ENCODE measurements at places on chromosomes 7 and 10.

DNA sequence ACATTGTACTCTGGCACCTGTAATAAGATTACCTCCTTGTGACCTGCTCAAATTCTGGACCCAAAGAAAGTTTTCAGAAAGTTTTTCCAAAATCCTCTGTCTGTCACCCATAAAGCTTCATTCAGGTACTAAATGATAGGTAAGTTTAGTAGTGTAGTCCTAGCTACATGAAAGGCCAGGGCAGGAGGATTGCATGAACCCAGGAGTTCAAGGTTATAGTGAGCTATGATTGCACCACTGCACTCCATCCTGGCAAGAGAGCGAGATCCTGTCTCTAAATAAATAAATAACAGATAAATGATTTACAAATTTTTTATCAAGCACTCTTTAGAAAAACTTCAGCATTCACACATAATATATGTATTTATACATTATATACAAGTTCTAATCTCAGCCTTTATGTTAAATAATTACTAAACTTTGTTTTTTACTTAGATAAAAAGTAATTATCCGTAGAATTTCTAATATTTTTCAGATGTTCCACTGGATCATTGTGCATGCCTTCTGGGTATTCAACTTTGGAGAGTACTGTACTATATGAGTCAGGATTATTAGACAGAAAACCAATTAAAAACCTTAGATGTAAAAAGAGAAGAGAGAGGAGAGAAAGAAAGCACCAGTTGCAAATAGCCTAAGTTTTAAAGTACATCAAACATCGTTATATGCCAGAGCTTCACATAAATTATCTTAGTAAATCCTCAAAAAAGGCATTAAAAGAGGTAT, 363.0 kb downstream of the LRRTM3 start:
- no peak for DNase-seq

GRCh38 chr10:14875941-14876340, 2.7 kb upstream of the SUV39H2 start:
- no peak for DNase-seq

GRCh38 chr7:152617056-152617455, 58.9 kb downstream of the XRCC2 start:
- no peak for DNase-seq

DNA sequence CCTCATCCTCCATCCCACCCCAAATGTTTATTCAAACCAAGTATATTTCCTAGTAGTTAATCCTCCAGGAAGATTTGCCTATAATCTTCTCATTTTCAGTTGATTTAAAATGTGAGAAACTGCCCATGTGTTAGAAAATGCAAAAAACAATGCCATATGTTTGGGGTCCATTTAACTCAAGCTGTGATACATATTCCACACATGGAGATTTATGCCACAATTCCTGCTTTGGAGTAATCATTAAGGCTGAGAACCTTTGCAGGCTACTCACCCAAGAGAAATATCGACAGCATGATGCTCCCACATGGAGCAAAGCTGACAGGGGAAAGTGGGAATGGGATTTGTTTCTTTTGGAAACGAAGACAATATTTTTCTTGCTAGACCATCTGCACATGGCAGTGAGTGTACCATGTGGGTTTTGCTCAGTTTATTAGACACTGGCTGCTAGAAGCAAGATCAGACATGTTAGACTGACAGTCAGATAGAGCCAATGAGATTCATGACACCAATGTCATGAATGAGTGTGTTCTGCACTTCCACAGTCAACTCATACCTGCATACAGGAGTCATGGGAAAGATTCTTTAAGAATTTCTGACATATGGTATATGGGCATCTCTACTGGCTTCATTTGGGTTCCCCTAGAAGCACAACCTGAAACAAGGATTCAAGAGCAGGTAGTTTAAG, 3.4 kb upstream of the GRM8 start:
- no peak for DNase-seq

DNA sequence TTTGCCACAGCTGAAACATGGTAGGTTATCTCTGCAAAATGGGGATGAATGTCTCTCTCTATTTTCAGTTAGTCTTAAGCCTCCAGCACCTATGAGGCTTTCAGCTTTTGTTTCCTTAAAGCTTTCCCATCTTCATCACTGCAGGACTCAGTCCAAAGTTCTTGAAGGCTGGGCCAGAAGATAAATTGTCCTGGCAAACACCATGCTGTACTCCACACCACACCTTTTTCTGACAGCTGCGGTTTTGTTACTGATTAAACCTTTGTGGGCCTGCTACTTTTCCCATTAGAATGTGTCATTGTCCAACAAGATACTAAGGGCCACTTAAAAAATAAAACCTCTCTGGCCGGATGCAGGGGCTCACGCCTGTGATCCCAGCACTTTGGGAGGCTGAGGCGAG, 87.2 kb upstream of the A1CF start:
- DNase-seq: no peak

DNA sequence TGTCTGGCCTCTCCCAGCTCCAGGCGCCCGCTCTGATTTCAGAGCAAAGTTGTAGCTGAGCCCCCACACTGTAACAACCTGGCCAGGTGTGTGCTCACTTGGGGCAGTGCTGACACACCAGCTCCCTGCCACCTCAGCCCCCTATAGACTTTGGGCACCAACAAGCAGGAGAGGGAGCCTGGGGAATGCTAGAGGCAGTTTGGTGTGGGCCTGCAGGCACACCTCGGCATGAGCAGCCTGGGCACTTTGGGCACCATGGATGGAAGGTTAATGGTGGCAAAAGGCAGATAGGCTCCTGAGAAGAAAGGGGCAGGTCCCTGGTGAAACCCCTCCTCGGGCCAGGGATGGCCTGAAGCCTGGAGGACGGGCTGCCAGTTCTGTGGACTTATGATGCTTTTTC, 212.7 kb upstream of the GNAI1 start:
- no peak for DNase-seq

DNA sequence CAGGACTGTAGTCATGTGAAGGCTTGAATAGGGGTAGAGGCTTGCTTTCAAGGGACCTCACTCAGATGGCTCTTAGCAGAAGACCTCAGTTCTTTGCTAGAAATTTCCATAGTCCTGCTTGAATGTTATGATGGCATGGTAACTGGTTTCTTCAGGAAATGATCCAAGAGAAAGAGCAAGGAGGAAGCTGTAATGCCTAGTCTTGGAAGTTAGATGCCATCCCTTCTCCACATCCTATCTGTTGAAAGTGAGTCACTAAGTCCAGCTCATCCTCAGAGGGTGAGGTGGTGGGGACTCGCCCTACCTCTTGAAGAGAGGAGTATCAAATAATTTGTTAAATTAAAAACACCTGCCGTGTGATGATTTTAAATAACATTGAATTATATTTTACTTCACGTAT, 4.6 kb downstream of the MGAM start:
- DNase-seq: no peak

DNA sequence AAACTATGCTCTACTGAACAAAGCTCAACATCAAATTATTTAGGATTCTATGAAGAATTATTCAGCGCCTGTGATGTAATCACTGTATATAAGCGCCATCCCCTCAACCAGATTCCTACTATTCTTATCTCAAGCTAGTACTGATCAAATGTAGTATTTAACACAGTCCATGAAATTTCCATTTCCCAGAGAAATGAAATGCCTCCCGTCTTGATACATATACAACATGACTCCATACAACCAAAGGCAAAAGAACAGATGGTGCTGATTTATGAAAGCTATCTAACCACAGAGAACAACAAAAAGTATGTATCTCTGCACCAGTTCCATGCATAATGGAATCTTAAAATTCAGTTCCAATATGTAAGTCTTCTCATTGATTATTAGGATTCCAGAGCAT, 406.1 kb downstream of the PARD3 start:
- no peak for DNase-seq

DNA sequence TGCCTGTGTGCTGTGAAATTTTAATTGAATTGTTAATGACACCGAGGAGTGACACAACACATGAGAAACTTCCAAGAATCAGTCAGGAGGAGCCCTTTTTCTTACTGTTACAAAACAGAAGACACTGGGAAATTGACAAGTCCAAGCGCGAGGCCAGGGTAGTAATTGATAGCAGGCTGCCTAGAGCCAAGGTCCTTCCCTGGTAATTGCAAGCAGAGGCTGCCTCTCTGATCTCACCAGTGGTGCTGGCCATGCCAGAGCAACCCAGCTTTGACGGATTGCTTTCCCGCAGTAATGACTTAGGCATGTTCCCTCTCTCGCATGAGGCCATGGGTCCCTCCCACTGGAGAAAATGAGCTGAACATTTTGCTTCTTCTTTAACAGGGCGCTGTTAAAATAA, 111.5 kb downstream of the LRMDA start:
- DNase-seq: no peak

DNA sequence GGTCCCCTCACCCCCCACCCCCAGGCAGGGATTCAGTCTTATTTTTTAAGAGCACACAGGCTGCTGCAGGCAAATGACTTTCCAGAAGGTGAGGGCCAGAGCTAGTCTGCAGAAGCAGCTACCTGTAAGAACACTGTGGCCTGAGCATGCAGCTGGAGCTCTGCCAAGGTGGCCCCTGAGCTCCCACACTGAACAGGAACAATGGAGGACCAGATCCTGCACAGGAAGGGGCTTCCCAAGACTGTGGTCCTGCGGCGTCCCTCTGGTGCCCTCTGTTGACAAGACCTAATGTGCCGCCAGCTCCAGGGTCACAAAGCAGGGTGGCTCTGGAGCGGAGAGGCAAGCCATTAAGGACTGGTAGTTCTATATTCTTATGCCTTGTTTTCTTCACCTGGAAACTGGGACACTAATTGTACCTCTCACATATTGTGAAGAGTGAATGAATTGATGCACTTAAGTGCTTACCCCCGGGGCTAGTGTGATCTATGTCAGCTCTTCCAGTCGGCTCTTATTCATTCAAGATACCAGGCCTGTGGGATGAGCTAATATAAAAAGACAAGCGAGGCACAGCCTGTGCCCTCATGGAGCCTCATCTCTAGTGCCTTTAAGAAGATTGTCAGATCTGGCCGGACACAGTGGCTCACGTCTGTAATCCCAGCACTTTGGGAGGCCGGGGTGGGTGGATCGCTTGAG, 8.0 kb upstream of the BEND7 start:
- DNase-seq: no peak

DNA sequence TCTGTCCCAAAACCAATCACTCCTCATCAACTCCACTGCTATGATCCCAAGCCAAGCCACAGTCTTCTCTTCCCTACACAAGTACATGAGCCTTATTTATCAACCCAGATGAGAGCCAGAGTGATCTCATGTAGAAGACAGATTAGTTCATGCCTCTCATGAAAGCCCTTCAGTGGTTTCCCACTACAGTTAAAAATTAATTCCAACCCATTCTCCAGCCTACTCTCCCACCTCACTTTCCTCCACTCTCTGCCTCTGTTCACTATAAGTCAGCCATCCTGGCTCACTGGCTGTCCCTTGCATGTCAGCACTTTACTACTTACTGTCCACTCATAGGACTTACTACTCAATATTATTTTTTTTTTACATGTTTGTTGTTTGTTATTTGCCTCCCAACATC, 67.3 kb downstream of the CACUL1 start:
- no peak for DNase-seq

All from activated T-helper 1 cell treated with anti-CD3 and anti-CD28 coated beads, Interleukin-2, amount 50 U/mL, for 16 hours (primary cell).